Uterus (tissue), 4 donors: ENCODE measurements at places on chromosomes 2 and 18.

DNA sequence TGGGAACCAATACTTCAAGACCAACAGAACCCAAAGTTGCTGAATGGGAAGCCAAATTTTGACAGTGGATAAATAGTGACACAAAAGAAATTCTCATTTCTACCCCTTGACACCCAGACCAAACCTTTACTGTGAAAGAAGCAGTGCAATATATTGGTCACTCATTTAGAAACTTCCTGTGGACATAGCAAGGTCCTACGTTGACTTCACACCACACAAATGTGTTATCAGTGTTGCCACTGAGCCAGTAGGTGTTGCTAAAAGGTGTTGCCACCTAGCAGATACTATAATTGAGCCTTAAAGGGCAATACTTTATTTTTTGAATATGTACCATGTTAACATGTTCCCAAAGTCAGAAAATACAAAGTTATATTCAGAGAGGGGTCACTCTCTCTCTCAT is 1008.9 kb upstream of the CDH2 start:
- DNase-seq = no peak

DNA sequence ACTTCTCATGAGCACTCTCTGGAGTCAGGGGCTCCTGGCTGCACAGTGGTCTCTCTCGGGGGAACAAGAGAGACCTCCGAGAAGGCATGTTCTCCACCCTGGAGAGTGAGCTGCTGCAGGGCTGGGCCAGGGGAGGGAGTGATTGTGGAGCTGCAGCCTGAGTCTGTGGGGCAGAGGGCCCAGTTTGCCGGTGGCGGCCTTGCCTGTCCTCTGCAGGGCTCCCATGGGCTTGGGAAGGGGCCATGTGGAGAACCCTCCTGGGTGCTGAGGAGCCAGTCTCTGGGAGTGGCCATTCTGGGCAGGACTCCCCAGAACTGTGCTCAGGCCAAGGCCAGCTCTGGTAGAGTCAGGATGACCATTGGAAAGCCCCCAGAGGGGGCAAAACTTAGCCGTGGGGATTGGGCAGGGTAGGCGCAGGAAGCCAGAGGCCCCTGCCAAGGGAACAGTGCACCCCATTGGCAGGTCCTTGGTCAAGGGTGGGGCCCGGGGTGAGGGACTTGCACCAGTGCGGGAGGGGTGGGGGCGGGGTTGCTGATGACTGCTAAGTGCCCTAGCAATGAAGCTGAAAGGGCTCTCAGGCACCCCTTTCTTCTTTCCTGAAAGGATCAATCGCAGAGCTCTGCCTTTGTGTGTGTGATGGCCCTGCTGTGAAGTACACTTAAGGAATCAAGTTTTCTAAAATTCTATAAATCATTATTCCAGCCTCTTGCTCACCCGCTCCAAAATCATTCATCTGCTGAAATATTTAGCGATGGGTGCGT is 69.7 kb upstream of the BOD1L2 start:
- DNase-seq = no peak

DNA sequence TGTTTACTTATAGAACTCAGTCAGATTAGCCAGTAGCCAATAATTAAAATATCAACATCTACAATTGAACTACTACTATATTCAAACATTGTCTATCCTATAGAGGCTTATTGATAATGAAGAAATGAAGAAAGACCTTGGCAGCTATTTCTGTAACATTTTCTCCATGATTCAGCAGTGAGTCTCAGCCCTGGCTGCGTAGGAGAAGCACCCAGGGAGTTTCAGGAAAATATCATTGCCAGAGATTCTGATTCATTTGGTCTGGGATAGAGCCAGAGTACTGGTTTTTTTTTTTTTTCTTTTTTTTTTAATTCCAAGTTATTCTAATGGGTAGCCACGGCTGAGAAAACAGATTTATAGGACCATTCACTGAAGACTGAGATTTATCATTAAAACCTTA is 404.8 kb downstream of the TXNL1 start:
- peak; percentile 34 for DNase-seq

DNA sequence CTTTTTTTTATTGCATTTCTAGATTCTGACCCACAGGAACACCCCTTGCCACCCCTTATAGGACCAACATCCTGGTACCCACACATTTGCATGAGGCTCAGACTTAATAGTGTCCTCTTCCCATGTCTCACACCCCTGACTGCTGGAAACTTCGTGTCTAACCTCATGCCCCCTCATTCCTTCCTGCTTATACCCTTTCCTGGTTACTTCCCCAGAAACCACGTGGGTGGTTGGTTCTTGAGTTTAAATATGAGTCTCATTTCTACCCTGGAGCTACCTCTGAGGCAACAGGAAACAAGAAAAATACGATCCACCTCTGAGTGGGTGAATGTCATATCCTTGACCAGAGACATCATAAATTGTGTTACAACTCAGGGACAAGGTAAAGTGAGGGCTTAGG is 1.6 kb downstream of the TNP1 start:
- no peak for DNase-seq
